ENCODE measurements at places on chromosomes 6 and 20.

GRCh38 chr6:40918040-40918651 lies 120.9 kb downstream of the UNC5CL start:
- DNase-seq, result no peak

DNA sequence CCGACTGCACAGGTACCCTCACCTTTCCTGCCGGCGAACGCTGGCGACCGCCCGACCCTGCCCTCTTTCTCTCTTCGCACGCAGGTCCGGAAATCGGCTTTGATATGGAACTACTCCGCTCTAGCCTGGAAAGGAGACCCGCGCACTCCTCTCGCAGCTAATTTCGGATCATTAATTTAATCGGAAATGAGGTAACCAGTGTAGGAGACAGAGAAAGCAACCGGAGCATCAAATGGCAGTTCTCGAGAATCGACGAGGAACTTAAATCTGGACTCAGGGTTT lies 949 bp upstream of the ATXN1 start:
- DNase-seq, result no peak

- no peak for DNase-seq
Measured at GRCh38 chr6:105771313-105771970, 314.7 kb upstream of the PRDM1 start.

DNA sequence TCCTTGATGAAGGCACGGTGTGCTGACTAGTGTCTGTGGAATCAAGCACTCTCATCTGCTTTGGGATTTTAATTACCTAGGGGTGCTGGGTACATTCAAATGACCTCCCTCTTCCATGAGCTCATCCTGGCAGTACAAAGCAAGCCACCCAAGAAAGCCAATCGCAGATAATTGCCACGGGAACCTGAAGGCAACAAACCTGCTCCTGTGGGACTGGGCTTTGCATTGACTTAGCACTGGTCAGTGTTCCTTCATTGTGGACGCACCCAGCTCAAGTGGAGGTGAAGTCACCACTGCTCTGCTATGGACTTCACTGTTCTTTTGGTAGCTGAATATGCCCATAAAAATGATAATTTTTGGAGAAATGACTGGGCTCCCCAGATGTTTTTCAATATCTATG lies 261.6 kb upstream of the FERMT1 start:
- no peak for DNase-seq

- DNase-seq, result no peak
Measured at GRCh38 chr20:10543480-10543879, 108.4 kb downstream of the SLX4IP start.

DNA sequence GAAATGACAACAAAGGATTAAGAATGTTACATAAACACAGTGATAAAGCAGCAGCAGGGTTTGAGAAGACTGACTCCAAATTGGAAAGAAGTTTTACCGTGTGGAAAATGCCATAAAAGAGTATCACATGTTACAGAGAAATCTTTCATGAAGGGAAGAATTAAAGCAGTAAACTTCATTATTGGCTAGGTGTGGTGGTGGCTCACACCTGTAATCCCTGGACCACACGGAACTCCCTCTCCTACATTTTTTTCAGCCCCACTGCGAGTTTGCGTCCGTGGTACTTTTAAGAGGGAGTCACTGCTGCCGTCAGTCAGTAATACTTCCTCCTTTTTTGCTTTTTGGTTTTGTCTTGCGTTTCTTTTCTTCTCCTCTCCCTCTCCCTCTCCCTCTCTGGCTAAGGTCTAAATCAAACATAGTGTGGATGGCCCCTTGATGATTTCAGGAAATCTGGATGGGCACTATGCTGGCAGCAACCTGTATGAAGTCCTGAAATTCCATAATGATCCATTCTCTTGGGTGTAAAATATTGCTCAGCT lies 112.3 kb downstream of the MAN1A1 start:
- DNase-seq, result no peak

DNA sequence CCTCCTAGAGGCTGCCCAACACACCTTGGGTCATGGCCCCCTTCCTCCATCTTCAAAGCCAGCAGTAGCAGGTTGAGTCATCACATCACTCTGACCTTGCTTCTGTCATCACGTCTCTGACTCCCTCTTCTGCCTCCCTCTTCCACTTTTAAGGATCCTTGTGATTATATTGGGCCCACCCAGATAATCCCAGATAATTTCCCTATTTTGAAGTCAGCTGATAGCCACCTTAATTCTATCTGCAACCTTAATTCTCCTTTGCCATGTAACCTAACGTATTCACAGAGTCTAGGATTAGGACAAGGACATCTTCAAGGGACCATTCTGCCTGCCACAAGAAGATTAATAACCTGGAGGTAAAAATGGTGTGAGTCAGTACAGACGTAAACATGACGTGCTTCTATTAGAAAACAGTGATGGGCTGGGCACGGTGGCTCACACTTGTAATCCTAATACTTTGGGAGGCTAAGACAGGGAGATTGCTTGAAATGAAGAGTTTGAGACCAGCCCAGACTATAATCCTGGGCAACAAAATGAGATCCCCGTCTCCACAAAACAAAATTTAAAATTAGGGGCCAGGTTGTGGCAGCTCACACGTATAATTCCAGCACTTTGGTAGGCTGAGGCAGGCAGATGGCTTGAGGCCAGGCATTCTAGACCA lies 3.3 kb downstream of the ZSWIM3 start:
- no peak for DNase-seq

GRCh38 chr6:37142050-37142614 lies 27.8 kb upstream of the PIM1 start:
- no peak for DNase-seq

GRCh38 chr6:905556-905955 lies 212.6 kb upstream of the EXOC2 start:
- DNase-seq, result no peak

DNA sequence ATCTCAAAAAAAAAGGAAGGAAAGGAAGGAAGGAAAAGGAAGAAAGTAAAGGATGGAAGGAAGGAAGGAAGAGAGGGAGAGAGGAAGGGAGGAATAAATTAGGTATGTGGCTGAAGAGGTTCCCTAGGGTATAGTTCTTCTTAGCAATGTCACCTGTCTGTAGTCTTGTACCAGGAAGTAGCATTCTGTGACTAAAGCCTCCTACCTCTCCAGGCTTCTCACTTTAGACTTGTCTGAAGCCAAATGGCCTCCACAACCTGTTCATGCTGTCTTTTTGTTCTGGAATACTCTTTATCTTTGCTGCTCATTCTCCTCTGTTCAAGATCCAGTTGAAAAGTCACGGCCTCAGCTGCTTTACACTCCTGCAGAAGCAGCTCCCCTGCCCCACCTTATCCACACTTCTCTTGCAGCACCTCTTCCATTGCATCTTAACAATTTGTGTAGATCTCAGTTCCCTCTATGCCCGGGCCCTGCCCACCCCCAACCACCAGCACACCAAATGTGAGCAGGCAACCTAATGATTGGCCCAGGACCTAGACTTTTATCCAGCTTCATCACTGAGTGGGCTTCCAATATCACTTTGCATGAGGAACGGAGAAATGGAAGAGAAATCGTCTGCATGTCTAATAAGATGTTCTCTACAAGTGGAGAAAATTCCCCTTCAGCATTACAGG lies 19.1 kb downstream of the GCNT2 start:
- DNase-seq, result no peak

GRCh38 chr6:80215063-80215462 lies 108.6 kb downstream of the BCKDHB start:
- DNase-seq, result no peak

Data from stimulated activated CD8-positive, alpha-beta memory T cell treated with anti-CD3 and anti-CD28 coated beads, Interleukin-4, amount 100 ng/mL, for 4 hours (primary cell).